Stimulated activated CD8-positive, alpha-beta memory T cell treated with anti-CD3 and anti-CD28 coated beads, Interleukin-15, amount 100 ng/mL, for 4 hours (primary cell): ENCODE measurements at places on chromosomes 7 and 10.

GRCh38 chr10:62815381-62816075, 638 bp downstream of the EGR2 start:
- no peak for DNase-seq

DNA sequence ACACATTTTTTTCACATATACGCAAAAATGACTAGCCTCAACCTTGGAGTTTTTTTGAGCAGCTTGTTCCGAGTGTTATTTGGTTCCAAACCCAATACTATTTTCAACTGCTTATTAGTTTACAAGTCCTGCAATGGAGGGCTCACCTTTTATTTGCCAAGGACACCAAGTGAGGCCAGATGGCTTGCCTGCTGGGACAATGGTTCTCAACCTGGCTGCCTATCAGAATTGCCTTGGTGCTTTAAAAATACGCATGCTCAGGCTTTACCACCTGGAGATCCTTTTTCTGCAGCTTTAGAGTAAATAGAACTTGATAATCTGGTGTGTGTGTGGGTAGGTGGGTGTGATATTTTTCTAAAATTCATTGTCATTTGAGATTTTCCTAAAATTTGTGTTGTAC, 276.8 kb downstream of the MTERF1 start:
- no peak for DNase-seq

GRCh38 chr10:129279446-129280154, 187.4 kb upstream of the MGMT start:
- DNase-seq: no peak

DNA sequence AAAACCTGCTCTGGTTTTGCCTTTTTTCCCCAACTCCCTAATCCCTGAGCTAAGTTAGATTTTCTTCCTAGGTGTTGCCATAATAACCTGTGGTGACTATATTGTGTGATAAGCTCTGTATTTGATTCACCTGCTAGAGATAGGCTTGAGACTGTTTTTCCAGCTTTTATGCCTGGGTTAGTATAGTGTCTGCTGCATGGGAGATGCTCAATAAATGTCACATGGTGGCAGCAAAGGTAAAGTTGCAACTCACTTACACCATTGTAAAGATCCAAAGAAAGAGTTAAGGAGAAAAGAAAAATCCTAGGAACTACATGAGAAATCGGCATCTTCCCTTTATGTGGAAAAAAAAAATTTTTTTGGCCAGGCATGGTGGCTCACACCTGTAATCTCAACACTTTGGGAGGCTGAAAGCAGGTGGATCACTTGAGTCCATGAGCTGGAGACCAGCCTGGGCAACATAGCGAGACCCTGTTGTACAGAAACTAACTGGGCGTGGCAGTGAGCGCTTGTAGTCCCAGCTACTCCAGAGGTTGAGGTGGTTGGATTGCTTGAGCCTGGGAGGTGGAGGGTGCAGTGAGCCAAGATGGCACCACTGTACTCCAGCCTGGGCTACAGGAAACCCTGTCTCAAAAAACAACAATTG, 3.7 kb downstream of the CCNJ start:
- no peak for DNase-seq

- DNase-seq: no peak
Measured at GRCh38 chr10:3542185-3542611, 242.8 kb downstream of the KLF6 start.

GRCh38 chr7:82234457-82235049, 209.0 kb downstream of the CACNA2D1 start:
- DNase-seq: no peak

GRCh38 chr7:75658802-75659201, 79.9 kb downstream of the HIP1 start:
- DNase-seq: no peak

DNA sequence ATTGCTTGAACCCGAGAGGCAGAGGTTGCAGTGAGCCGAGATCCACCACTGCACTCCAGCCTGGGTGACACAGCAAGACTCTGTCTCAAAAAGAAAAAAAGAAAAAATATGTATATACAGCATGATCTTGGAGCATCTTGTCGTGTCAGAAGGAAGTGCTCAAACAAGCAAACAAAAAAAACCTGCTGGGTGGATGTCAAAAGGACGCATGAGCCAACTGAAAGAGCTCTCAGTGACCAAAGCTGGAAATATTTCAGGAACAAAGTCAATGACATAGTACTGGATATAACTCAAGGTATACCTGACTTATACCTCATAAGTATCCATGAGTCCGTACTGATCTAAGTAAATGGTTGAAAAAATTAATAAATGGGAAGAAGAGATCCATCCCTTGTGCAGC, 94.6 kb upstream of the ANLN start:
- no peak for DNase-seq

GRCh38 chr7:122143376-122143750, 686 bp downstream of the AASS start:
- DNase-seq: no peak

DNA sequence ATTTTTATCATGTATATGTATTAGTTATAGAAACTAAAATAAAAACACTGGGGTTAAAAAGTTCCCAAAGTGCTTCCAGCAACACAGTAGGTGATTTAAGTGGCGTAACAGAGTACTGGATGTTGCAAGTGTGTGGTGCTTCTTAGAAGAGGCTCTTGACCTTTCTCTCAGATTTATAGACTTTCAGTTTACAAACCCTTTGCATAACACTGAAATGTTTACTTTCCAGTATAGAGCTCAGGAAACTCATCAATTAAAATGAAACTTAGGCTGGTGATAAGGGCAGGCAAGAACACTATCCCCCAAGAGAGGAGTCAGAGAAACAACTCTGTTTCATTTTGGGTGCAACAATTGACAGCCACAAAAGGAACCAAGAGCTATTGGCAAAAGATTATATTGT, 27.5 kb upstream of the SMC3 start:
- DNase-seq: no peak

DNA sequence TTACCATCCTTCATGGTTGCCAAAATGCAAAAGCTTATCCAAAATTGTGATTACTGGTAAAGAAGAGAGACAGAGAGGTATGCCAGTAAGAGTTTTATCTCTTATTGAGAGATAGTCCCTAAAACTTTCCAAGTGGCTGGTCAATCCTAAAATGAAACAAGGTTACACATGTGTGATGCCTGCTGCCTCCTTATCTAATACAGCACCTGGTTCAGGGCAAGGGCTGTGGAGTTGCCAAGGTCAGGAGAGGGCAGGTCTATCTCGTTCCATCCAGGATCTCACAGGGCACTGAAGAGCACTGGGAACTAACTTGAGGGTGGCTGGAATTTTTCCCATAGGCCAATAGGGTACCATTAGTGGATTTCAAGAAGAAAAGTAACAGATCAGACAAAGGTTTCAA, 18.3 kb downstream of the VOPP1 start:
- no peak for DNase-seq

DNA sequence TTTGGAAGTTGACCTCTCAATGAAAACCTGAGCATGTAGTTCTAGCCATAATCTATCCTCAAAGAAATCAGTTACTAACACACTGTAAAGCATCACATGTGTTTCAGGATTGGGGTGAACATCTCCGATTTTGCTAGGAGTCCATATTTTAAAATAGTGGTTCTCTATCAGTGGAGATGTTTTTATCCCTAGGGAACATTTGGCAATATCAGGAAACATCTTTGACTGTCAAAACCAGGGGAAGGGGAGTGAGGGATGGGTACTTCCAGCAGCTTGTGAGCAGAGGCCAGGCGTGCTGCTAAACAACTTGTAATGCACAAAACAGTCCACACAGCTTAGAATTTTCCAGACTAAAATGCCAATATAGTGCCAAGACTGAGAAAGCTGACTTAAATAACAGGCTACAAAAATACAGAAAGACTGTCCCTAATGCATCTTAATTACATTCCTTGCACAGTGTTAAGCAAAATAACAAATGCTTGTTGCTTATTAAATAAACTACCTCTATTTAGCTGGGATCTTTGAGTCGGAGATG, 120.9 kb downstream of the CRPPA start:
- no peak for DNase-seq

- no peak for DNase-seq
Measured at GRCh38 chr7:104891949-104892348, 122.1 kb upstream of the KMT2E start.

- DNase-seq: no peak
Measured at GRCh38 chr10:70575486-70575873, 27.1 kb downstream of the PRF1 start.

DNA sequence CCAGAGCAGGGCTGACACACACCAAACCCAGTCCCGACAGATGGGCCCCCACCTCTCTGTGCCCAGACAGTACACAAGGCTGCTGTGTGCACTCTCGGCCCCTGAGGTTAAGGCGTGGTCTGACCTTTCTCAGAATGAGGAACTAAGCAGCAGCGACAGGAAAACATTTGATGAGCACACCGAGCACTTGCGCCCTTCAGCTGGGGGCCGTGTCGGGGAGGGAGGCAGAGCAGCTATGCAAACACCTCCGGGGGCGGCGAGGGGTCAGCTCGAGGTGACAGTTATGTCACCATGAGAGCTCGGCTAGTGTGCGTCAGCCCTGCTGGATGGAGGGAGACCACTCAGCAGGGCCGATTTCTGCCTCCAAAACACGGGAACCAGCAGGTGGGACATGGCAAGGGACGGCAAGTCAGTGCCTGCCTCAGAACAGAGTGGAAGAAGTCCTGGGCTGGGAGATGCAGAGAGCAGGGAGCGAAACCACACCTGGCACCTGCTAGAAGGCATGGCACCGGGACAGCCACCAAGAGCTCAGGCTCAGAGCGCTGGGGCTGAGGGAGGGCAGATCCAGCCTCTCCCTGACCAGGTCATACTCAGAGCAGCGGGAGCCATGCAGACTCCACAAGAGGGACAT, 57.4 kb downstream of the CHST15 start:
- peak; percentile 5 for DNase-seq

DNA sequence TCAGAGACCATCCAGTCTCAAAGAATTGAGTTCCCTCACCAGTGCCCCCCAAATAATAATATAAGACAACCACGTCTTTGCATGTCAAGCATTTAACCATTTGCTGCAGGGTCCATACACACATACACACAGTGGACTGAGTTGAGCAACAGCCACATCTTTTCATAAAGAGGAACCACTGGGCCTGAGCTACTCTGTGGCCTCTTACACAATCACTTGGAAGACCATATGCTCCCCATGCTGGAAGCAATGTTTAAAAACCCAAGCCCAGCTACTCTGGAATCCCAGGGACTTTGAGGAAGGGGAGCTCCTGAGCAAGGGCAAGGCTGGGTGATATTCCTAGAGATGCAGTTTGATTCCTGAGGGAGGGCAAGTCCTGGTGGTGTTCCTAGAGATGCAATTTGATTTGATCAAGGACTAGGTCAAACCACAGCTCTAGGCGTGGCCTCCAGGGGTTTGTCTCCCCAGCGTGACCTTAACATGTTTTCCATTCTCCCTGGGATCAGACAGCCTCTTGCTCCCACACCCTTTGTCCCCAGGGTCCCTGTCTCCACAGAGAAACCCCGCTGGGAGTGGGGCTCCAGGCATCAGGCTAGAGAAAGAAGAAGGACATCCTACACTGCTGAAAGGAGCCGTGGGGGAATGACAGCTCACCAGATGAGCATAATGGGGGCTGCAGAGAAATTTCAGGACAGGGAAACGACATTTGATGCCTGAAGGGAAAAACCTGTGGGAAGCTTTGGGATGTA, 376.2 kb upstream of the MGMT start:
- DNase-seq: no peak

DNA sequence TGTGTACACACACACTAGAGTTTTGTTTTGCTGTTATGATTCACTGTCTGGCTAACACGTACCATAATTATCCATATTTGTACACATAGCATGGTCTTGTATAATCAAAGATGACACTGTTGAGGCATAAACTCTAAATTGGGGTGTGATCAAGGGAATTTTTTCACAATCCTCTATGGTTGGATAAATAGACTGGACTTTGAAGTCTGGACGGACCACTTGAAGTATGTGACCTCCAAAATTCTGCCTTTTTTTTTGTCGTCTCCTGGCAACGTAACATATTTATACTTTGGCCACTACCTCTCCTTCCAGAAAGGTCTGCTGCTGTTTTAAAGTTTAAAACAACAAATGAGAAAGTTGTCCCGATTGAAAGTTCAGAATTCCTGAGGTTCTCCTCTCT, 193.4 kb downstream of the CACNB2 start:
- DNase-seq: no peak

- no peak for DNase-seq
Measured at GRCh38 chr7:30634634-30635201, 40.0 kb downstream of the GARS1 start.

- DNase-seq: no peak
Measured at GRCh38 chr10:104688251-104689042, 47.4 kb downstream of the SORCS3 start.

GRCh38 chr7:1540776-1541271, 10.3 kb downstream of the MAFK start:
- no peak for DNase-seq

DNA sequence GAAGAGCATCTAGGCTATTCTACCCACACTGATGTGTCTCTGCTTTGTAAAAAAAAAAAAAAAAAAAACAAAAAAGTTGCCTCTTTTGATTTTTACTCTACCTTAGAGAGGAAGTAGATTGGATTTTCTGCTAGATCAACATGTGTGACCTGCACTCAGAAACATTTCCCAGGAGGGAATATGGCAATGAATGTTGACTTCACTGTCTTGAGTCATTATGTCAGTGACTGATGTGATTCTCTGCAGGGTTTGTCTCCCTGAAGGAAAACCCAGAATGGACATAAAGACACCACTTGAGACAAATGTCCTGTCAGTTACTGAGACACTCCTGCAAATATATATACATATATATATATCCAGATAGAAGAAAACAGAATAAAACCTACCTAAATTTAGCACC, 370.3 kb downstream of the BMPER start:
- DNase-seq: no peak

DNA sequence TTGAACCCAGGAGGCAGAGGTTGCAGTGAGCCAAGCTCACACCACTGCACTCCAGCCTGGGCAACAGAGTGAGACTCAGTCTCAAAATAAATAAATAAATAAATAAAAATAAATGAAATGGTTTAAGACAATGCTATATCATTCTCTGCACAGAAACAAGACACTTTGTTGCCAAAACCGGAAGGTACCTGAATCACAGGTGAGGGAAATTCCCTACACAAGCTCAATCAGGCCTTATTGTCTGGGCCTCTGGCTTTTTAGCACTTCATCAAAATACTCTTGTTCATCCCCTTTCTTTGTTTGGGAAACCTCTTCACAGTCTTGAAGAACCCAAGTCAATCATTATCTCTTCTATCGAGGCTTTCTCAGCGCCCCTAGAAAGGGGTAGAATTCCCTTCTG, 166.1 kb upstream of the NPSR1 start:
- no peak for DNase-seq

DNA sequence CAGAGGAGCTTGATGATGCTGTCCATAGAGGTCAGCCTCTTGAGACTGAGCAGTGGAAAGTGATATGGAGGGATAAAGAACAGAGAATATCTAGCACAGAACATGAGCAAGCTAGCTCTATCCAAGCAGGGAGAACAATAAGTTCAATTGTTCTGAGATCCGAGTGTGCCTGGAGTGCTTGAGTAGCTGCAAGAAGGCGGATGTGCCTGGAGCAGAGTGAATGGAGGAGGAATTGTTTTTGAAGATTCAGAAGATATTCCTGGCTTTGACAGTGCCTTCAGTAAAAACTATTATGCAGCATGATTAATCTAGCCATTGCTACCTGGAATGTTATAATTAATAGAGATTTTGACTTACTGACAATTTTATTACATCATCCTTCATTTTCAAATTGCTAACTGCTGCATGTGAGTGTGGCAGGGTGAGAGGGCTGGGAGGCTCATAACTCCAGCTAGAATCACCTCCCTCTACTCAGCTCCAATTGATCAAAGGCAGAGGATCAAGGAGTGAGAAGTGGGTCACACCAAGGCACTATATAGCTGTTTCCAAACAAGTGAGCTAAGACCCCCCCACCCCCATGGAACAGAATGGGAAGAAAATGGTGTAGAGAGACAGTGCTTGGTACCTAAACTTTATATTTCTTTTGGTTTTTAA, 302.8 kb downstream of the ADRA2A start:
- DNase-seq: no peak

- DNase-seq: no peak
Measured at GRCh38 chr10:125370578-125370977, 210.2 kb upstream of the CTBP2 start.
